Natural killer cell treated with Interleukin-12 subunit alpha and Interleukin-12 subunit beta and Interleukin-15 and Interleukin-18, amount 100 ng/mL, for 72 hours (primary cell): ENCODE measurements at places on chromosomes 12 and 14. TPM values are rescaled to one million over a fixed set of nuclear protein-coding genes. Genes with fewer than 3 reads are reported as not detected.

The RARG gene
- 13.3 TPM for total RNA-seq

The IFNG gene
- total RNA-seq: 20,993 TPM

The SMOC1 gene
- not detected for total RNA-seq

The C12orf60 gene
- 2.3 TPM for total RNA-seq

The PCED1B gene
- 39.5 TPM for total RNA-seq

The TBPL2 gene
- not detected for total RNA-seq

The CLEC2A gene
- not detected for total RNA-seq

The IQSEC3 gene
- 0.22 TPM for total RNA-seq

The KRT2 gene
- not detected for total RNA-seq

The CPNE6 gene
- not detected for total RNA-seq

The LTBP2 gene
- total RNA-seq: 0.73 TPM

The TAS2R50 gene
- 1.5 TPM for total RNA-seq

The KCNC2 gene
- total RNA-seq: not detected

The PLEKHD1 gene
- 0.14 TPM for total RNA-seq

The CLEC4A gene
- not detected for total RNA-seq

The SLC6A13 gene
- 1.9 TPM for total RNA-seq

The KRT74 gene
- not detected for total RNA-seq

The MFAP5 gene
- not detected for total RNA-seq

The WASHC4 gene
- 48.2 TPM for total RNA-seq

The SIX6 gene
- total RNA-seq: not detected

The DIO3 gene
- not detected for total RNA-seq

The ZNF385A gene
- 1.1 TPM for total RNA-seq

The METTL25 gene
- 10.1 TPM for total RNA-seq

The GDF3 gene
- not detected for total RNA-seq

The ISM2 gene
- total RNA-seq: 0.36 TPM

The TMEM253 gene
- total RNA-seq: not detected

The COX6A1 gene
- total RNA-seq: 320 TPM

The NFE2 gene
- not detected for total RNA-seq

The TSHR gene
- total RNA-seq: not detected

The EMP1 gene
- total RNA-seq: 1.4 TPM

The IGF1 gene
- 0.05 TPM for total RNA-seq

The TMTC2 gene
- total RNA-seq: 2.5 TPM

The B3GNT4 gene
- total RNA-seq: 0.90 TPM

The EML1 gene
- 1.4 TPM for total RNA-seq

The STXBP6 gene
- not detected for total RNA-seq

The NOVA1 gene
- total RNA-seq: not detected
